ENCODE measurements at places on chromosomes 2 and 18. TPM values are rescaled to one million over a fixed set of nuclear protein-coding genes. Genes with fewer than 3 reads are reported as not detected.

TNFAIP6 gene
- not detected for total RNA-seq

DQX1 gene
- 0.86 TPM for total RNA-seq

TMEM198 gene
- 3.3 TPM for total RNA-seq

FOXI3 gene
- total RNA-seq, result not detected

All from activated T-helper 1 cell treated with anti-CD3 and anti-CD28 coated beads, Interleukin-12 subunit alpha, Interleukin-12 subunit beta, Interleukin-2, Interleukin-4 antibody, amounts not matched to agents 30 ng/mL and 10 ng/mL and 1 ng/mL, durations not matched to agents 14 hours and 24 hours and 36 hours (primary cell).